ENCODE measurements at places on chromosomes 1 and 21. TPM values are rescaled to one million over a fixed set of nuclear protein-coding genes. Genes with fewer than 3 reads are reported as not detected.

Gene HLX
- 28.2 TPM for total RNA-seq

Gene RNU1-1
- total RNA-seq = under 0.01 TPM

Gene GCSAML
- not detected for total RNA-seq

Gene CLDN8
- not detected for total RNA-seq

DNA sequence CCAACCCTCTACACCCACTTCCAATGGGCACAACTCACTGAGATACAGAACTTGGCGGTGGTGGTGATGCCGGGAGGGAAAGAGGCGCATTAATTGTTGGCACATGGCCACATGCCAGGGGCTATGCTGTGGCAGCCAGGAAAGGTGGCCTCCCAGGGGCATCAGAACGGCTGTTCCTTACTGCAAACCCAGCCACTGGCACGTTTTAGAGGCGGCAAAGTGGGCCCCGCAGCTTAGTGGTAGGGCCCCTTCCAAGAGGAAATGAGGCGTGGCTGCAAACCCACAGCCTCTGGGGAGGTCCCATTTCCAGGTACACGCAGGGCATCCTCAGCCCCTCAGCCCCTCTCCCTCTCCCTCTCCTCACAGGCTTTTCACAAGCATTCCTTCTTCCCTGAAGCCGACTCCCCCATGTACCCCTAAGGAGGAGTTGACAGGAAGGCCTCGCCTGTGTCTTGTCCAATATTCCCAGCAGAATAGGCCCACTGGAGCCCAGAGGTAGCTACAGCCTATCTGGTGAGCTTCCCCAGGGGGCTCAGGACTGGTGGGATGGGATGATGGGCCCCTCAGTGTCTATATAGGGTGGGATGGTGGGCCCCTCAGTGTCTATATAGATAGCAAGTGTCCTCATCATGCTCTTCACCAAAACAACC, 166.2 kb downstream of the CLIC6 start:
- DNase-seq = no peak

DNA sequence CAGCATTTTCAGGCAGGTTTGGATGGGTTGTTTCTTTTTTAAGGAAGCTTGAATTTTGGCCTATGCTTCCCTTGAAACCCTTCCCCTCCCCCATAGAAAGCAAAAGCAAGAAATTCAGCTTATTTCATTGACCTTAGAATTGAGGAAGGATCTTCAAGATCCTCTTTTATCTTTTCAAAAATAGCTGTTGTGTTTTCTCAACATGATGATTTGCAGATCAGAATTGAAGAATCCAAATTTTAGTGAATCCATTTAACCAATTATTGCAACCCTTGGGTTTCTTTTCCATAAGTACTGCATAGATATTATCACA, 73.7 kb downstream of the LRRC8C start:
- no peak for DNase-seq

GRCh38 chr1:183137782-183138181, 48.3 kb upstream of the LAMC2 start:
- DNase-seq = no peak

DNA sequence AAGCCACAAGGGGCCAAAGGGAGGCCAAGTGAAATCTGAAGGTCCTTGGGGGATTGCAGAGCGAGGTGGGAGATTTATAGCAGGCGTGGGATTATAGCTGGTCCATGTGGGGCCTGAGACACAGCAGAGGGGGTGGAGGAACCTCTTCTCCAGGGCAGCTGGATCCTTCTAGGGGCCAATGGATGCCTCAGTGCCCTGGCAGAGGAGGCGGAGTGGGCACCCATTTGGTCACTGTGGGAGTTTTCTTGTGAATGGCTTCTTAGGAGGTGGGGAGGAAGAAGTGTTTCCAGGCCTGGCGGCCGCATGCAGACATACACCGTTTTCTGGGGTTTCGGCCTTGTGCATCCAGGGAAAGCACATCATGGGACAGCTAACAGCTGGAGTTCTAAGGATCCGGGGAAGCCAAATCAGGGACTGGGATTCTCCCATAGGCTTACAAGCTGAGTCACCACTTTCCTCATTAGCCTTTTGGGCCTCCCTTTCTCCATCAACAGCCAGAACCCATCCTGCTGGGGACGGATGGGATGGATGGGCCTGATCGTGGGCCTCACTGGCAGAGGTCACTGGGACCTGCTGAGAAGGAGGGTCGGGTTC, 76.5 kb downstream of the RHOU start:
- DNase-seq = no peak

GRCh38 chr1:7235871-7236517, 450.7 kb downstream of the CAMTA1 start:
- DNase-seq = no peak

GRCh38 chr1:18515120-18515667, 34.5 kb downstream of the KLHDC7A start:
- DNase-seq = no peak

DNA sequence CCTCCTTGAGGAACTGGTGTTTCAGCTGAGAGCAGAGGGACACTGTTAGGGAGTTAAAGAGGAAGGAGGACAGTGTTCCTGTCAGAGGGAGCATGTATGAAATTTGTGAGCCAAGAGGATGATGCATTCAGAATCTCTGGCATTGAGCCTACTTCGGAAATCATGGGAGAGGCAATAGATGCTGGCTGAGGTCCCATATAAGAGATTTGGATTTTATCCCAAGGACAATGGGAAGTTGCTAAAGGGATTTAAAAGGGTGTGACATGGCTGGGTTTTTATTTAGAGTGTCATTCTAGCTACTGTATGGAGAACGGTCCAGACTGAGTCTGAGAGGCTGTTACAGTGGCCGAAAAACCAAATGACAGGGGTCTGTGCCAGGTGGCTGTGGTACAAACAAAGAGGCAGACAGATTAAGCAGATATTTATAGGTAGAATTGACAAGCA, 403.2 kb upstream of the B3GALT2 start:
- no peak for DNase-seq

DNA sequence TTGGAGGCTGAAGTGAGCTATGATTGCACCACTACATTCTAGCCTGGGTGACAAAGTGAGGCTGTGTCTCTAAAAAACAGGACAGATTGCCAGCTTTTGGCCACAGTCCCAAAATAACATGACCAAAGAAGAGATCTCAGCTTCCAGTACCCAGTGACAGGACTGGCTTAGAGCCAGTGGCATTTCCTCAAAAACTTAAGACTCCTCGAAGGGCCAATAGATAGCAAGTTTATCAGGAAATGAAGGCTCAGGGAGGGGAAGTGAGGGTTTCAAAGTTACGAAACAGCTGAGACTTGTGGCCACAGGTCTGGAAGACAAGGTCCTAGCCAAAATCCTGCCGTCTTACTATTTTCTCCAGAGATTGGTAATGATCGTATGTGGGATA, 6.3 kb upstream of the TMEM39B start:
- DNase-seq = peak; percentile 85
